ENCODE measurements at places on chromosomes 4 and X. TPM values are rescaled to one million over a fixed set of nuclear protein-coding genes. Genes with fewer than 3 reads are reported as not detected.
A peak's percentile ranks its signal among the peaks of the same experiment; 100 is the strongest.

FGFR3 gene
- 2.8 TPM for polyA plus RNA-seq

RRH gene
- polyA plus RNA-seq, result 0.06 TPM

TMEM156 gene
- polyA plus RNA-seq, result 0.06 TPM

- DNase-seq, result no peak
- no peak overlapping the region for H3K27ac ChIP-seq
- no peaks in the 10 kb centered on the region for H3K4me1 ChIP-seq
- no peaks in the 10 kb centered on the region for H3K36me3 ChIP-seq
- H3K4me3 ChIP-seq, result no peak overlapping the region
Measured at GRCh38 chr4:102466298-102466697, 34.9 kb upstream of the NFKB1 start.

GRCh38 chrX:24334461-24334860 is 20.6 kb upstream of the SUPT20HL2 start:
- H3K4me1 ChIP-seq, result no peaks in the 10 kb centered on the region
- DNase-seq, result no peak
- H3K27ac ChIP-seq, result no peak overlapping the region
- no peaks in the 10 kb centered on the region for H3K27me3 ChIP-seq
- no peaks in the 10 kb centered on the region for H3K36me3 ChIP-seq

DNA sequence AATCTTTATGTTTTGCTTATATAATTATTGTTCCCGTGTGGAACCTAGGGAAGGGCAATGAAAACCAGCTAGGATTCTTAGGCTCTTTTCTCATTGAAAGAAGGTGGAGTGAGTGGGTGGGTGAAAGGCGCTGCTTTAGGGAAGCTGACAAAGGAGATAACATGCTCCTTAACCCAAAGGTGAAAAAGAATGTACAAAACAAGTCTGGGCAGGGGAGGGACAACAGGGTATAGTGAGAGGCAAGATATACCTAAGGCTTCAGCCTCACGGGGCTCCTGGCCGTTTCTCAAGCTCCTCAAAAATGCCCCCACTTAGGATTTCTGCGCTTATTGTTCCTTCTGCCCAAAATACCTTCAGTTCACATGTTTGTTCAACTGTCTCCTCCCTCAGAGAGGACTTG is 1.8 kb downstream of the SH2D1A start:
- H3K4me1 ChIP-seq, result no peaks in the 10 kb centered on the region
- H3K27me3 ChIP-seq, result no peaks in the 10 kb centered on the region
- H3K27ac ChIP-seq, result no peak overlapping the region
- no peaks in the 10 kb centered on the region for H3K36me3 ChIP-seq
- no peak for DNase-seq
- H3K4me3 ChIP-seq, result no peak overlapping the region

DNA sequence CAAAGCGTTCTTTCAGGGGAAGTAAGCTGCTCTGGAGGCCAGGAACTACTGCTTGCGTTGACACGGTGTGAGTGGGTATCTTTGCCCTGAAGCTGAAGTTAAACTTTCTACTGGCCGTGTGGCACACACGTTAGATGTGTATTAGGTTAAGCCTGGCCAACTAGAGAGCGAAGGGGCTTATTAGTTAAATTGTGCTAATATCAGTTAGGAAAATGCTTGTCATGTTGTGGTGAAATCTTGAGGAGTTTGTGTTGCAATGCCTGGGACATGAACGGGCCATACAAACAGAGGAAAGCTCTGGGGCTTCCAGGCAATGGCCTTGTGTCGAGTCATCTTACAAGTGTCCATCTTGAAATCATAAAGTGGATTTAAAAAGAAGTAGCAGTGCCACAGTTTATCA is 62.6 kb downstream of the NSUN7 start:
- peaks cover 58% of the 10 kb centered on the region for H3K36me3 ChIP-seq
- no peak overlapping the region for H3K27ac ChIP-seq
- H3K27me3 ChIP-seq, result no peaks in the 10 kb centered on the region
- no peak overlapping the region for H3K4me3 ChIP-seq

DNA sequence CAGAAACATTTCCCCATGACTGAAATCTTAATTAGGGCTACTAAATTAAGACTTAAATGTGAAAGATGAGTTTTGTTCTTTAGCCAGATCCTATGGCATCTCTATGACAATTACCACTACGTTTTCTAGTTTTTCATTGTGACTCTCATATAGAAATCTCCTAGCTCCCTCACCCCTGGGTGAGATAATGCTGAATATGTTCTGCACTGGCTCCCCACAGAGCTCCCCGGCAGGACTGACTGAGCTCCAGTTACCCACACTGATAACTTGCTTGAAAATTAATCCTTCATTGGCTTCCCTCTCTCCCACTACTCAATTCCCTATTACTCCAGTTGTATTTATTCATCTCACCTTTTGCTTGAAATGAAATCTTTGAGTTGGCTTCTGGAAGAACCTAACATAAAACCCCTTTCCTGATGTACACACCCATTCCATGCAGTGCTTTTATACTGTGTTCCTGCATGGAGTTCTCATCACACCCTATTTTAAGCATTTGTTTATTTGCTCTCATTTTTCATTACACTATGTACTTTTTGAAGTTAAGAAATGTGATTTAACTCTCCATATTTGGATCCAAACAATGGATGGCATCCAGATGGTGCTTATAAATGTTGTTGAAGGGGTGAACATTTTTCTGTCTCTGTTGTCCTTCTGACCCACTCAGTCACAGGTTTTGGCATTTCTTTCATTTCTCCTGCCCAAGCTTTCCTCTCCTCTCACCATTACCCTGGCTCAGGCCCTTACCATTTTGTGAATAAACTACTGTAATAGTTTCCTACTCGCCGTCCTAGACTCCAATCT is 623.4 kb downstream of the SPRY1 start:
- peak overlapping the region; percentile 71 for H3K27ac ChIP-seq
- no peak for DNase-seq
- H3K4me1 ChIP-seq, result peaks cover 19% of the 10 kb centered on the region

DNA sequence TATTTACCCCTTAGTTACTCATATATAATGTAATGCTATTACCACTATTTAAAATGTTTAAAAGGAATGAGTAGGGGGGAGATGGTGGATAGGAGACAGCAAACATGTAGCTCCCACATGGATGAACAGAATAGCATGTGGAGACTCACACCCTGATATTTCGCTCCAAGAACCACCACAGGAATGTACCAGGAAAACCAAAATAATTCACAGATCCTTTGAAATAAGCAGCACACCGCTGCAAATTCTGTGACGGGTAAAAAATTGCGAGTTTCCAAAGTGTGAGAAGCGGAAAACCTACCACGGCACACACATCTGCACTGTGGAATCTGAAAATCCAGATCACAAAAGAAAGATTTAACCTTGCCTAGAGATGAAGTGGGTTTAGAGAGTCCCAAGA is 428.2 kb downstream of the TLL1 start:
- H3K27ac ChIP-seq, result no peak overlapping the region
- H3K27me3 ChIP-seq, result no peaks in the 10 kb centered on the region
- H3K36me3 ChIP-seq, result no peaks in the 10 kb centered on the region
- no peaks in the 10 kb centered on the region for H3K4me1 ChIP-seq
- DNase-seq, result no peak

GRCh38 chrX:13478740-13479451 is 90.5 kb upstream of the EGFL6 start:
- no peaks in the 10 kb centered on the region for H3K4me1 ChIP-seq
- no peaks in the 10 kb centered on the region for H3K36me3 ChIP-seq
- H3K27me3 ChIP-seq, result no peaks in the 10 kb centered on the region
- H3K27ac ChIP-seq, result no peak overlapping the region
- no peak overlapping the region for H3K4me3 ChIP-seq

GRCh38 chrX:78595901-78596502 is 63.1 kb downstream of the RTL3 start:
- H3K27ac ChIP-seq, result no peak overlapping the region
- no peaks in the 10 kb centered on the region for H3K27me3 ChIP-seq
- no peaks in the 10 kb centered on the region for H3K4me1 ChIP-seq
- H3K36me3 ChIP-seq, result no peaks in the 10 kb centered on the region
- DNase-seq, result no peak

- no peaks in the 10 kb centered on the region for H3K36me3 ChIP-seq
- DNase-seq, result no peak
- no peaks in the 10 kb centered on the region for H3K27me3 ChIP-seq
- H3K4me3 ChIP-seq, result no peak overlapping the region
- H3K27ac ChIP-seq, result no peak overlapping the region
Measured at GRCh38 chr4:16431866-16432265, 205.6 kb upstream of the TAPT1 start.

GRCh38 chr4:2606960-2607506 is 70.6 kb downstream of the FAM193A start:
- H3K4me3 ChIP-seq, result no peak overlapping the region
- H3K27me3 ChIP-seq, result no peaks in the 10 kb centered on the region
- no peak for DNase-seq

- no peak overlapping the region for H3K4me3 ChIP-seq
- no peaks in the 10 kb centered on the region for H3K36me3 ChIP-seq
- no peaks in the 10 kb centered on the region for H3K27me3 ChIP-seq
- H3K27ac ChIP-seq, result no peak overlapping the region
- peaks cover 20% of the 10 kb centered on the region for H3K4me1 ChIP-seq
Measured at GRCh38 chr4:70914000-70914399, 11.8 kb downstream of the MOB1B start.

DNA sequence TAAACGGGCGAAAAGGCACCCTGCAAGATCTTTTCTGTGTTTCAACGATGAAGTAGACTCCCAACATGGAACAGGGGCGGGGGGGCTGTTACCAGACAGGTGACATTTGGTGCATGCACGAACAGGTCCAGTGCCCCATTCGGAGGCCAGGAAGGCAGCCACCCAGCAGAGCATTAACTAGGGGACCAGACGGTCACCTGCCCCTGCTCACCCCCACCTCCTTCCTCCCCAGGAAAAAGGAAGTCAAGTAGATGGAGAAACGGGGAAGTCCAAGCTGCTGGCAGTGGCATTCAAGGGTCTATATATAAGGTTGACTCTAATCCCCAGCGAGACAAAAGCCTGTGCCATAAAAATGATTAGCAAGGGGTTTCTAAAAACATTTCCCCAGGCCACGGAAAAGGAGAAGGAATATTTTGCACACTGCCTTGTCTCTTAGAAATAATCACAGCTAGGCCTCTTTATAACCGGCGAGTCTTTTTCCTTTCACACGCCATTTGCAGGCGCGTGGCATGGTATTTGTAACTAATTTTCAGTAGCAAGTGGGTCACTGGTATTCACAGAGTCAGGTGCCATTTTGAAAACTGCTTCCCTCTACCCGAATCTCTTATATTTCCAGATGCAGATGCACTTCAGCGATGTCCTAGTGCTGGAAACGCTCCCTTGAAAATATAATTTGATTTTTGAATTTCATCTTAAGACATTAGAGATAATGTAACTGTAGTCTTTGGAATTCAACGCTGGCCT is 1.2 kb upstream of the TMSB4X start:
- H3K4me3 ChIP-seq, result peak overlapping the region; percentile 86
- DNase-seq, result no peak
- peak overlapping the region; percentile 93 for H3K27ac ChIP-seq
- peaks cover 59% of the 10 kb centered on the region for H3K4me1 ChIP-seq
- peaks cover 12% of the 10 kb centered on the region for H3K36me3 ChIP-seq
